Stimulated activated CD8-positive, alpha-beta memory T cell treated with anti-CD3 and anti-CD28 coated beads, Interleukin-7, amount 100 ng/mL, for 1 hour (primary cell): ENCODE measurements at places on chromosomes 3 and 15.

- no peak for DNase-seq
These were observed 10.1 kb downstream of the CEMIP start for GRCh38 chr15:80789296-80789695.

GRCh38 chr15:27490867-27491595 lies 520.0 kb downstream of the GABRG3 start:
- DNase-seq = no peak

- DNase-seq = no peak
These were observed 1.2 kb upstream of the LCTL start for GRCh38 chr15:66566963-66567531.

DNA sequence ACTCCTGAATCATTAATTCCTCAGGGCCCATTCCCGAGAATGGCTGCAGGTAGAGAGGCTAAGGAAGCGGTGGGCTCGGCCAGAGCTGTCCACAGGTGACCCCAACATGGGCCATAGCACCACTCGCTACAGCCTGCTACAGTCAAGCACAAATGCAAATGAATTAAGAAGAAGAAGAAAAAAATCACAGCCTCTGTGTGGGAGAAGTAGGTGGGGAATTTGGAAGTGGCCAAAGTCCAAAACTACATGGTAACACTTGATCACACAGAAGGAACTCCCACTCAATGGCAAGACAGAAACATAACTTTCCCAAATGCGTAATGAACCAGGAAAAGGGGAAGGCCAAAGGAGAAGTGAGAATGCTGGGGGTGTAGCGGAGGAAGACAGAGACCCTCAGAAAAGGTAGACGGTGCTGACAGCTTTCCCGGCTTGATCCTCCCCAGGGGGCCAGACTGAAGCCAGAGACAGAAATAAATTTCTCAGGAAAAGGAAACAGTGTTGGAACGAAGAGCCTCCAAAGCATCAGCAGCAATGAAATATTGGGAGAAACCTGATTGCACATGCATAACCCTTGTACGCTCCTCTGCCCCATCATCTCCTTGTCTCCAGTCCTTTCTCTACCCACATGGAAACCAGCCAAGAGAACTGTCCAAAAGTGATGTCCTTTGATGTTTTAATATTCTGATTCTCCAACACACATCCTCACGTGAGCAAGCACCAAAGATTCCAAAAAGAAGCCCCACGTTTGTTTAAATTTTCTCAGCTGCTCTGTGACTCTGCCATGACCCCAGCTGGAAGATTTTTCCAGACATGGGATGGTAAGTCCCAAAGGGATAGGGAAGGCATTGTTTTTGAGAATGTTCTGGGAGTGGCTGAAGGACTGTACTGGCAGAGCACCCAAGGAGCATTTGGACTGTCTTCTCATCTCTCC lies 107.6 kb downstream of the OXNAD1 start:
- DNase-seq = no peak

GRCh38 chr3:148962513-148962912 lies 28.8 kb upstream of the GYG1 start:
- no peak for DNase-seq

DNA sequence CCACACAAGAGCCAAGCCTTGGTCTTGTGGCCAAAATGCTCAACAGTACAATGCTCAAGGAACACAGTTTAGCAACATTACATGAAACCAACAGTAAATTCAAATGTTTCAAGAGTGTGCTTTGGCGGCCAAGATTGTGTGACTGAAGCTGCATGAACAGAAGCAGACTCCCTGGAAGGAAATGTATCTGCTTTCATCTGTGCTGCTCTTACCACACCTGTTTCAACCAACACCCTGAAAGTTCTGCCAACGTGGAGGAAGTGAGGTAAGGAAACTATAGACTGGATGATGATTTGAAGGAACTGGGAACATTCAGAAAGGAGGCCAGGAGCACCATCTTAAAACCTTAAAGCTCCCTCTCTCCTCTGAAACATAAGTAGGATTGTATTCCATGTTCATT lies 55.7 kb downstream of the MB21D2 start:
- DNase-seq = no peak

DNA sequence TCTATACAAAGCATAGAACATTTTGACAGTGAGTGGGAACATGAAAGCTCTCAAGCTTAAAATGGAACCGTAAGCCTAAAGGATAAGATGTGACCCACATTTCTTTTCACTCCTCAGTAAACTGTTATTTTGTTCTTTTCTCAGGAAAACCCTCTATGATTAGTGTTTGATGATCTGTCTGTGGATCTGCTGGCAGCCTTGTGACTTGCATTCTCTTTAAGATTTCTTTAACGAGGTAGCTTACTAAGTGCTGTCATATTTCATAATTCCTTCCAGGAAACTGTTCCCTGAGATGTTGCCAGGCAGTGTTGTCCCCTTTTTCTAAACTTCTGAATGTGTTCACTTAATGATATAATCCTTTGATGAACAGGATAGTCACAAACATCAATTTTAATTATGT lies 167.6 kb downstream of the PYDC2 start:
- no peak for DNase-seq

- DNase-seq = no peak
These were observed 115.7 kb upstream of the CHRM5 start for GRCh38 chr15:33852570-33852969.

GRCh38 chr15:41881920-41882688 lies 11.7 kb downstream of the SPTBN5 start:
- no peak for DNase-seq

DNA sequence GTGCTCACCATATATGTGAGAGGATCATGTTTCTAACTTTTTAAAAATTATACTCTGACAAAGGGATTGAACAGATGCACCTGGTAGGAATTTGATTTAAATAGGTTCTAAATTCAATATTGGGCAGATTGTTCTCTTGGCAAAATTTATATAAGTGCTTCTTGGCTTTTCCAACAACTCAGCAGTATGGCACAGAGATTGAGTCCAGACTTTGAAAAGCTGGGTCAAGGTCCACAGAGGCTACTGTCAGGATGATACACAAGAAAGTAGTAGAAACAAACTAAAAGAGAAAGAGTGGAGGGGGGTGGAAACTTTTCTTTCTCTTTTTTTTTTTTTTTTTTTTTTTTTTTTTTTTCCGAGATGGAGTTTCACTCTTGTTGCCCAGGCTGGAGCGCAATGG lies 203.2 kb upstream of the ADAMTS9 start:
- no peak for DNase-seq

DNA sequence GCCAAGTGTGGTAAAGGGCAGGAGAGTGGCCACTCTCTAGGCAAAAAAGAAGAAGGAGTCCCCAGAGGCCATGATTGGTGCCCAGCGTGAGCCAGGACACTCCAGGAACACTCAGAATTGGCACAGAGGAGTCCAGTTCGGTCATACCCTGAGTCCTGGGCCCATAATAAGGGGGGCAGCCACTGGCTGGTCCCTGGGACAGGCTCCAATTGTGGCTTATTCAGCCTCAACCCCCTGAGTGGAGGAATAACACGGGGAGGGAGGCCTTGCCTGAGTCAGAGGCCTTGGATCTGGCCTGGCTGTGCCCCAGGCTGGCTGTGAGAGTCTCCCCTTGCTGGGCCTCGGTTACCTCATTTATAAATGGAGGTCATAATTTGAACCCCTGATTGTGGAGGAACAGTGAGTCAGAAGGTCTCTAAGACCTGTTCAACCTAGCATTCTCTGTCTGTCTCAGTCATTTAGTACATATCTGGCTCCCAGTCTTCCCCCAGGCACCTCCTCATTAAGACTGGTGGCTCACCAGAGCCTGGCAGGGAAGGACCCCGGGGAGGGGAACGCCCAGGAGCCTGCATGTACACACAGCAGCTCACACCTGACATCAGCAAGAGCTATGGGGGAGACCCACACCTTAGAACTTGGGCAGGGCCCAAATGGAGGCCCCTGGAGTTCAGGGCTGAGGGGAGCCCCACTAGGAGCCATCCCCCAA lies 95.9 kb upstream of the ATP2B2 start:
- DNase-seq = no peak

- DNase-seq = no peak
These were observed 93.0 kb upstream of the WNT7A start for GRCh38 chr3:13972679-13973379.

- no peak for DNase-seq
These were observed 32.9 kb downstream of the PSTPIP1 start for GRCh38 chr15:77027697-77028450.

- no peak for DNase-seq
These were observed 185.2 kb downstream of the UACA start for GRCh38 chr15:70578196-70578595.

DNA sequence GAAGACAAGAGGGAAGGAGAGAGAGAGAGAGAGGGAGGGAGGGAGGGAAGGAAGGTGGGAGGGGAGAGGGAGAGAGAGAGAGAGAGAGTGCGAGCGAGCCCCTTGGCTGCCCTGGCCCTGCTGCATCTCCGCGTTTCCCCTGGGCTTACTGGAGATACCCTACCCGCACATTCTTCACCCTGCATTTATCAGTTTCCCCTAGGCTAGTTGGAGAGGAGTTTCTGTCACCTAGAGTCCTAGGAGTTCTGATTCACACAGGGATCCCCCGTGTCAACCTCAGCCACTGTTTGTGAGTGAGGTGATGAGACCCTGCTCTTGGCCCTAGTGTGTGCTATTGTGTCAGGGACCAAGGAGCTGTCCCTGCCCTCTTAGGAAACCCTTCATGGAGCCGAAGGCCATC lies 18.7 kb downstream of the BHLHE40 start:
- DNase-seq = no peak

DNA sequence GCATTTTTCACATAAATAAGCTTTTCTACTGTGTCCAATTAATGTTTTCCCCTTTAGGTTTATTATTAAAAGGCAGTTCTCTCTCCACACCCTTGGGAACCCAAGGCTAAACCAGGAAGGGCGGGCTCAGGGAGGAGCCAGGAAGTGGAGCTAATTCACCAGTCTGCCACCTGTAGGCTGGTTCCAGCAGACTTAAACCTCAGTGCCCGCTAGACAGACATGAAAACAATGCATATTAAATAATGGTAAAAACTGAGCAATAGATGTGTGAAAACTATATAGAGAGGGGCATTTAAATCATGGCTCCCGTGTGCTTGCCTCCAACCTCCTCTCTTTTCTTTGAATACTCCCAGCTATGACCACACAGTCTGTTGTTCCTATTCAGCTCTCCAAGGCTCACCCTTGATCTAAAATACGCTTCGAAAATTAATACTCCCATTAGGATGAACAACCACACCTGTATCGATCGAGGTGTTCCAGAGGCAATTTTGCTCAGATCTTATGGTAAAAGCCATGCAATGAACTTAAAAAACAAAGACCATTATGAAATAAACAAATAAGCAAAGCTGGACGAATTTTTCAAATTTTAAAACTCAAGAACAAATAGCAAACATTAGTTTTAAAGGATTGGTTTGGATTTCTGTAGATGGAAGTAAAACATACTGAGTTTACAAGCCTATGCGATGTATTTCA lies 253.3 kb downstream of the TJP1 start:
- DNase-seq = no peak

DNA sequence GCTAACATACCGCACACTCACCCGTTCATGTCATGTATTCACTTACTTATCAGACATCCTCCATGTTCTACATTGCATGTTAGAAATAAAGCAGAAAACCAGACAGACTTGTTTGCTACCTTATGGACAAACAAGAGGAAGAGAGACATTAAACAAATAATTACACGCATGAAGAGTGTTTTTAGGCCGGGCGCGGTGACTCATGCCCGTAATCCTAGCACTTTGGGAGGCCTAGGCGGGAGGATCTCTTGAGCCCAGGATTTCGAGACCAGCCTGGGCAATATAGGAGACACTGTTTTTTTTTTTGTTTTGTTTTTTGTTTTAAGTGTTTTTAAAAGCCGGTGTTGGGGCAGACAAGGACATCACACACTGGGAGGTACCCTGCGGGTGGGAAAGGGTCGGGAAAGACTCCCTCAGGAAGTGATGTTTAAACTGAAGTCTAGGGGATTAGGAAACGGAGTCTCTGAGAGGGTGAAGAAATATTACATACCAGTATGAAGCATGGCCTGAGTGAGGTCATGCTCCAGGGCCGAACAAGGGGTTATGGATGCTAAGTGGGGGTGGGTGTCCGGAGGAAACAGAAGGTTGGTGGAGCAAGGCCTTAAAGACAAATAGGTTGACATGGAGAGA lies 2.1 kb upstream of the USP3 start:
- no peak for DNase-seq

DNA sequence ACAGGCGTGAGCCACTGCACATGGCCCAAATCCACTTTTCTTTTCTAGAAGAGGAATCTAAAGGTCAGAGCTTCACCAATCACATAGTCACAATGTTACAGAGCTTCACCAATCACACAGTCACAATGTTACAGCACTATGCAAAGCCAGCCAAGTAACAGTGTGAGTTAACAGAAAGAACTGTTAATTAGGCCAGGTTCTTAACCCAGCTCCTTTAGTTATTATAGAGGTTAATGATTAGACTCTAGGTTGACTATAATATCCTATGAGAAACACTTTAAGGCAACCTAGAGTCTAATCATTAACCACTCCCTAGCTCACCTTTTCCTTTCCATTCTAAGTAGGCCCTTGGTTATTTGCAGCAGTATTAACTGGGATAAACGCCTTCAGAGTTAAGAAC lies 54.0 kb downstream of the TASOR start:
- no peak for DNase-seq

DNA sequence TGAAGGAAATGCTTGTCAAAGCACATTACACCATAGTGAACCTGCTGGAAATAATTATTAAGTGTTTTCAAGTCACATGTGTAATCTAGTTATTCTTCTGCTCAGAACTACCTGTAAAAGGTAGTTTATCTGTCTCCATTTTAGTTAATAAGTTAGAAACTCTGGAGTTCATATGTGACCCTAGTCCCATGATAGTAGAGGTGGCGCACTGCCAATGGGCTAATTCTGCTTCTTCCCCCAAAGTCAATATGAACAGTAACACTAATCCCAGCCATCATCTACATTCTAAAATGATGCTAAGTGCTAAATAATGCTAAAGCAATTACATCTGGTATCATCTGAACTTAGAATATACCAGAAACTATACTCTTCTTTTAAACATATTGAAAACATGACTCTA lies 361.0 kb upstream of the NECTIN3 start:
- DNase-seq = no peak

DNA sequence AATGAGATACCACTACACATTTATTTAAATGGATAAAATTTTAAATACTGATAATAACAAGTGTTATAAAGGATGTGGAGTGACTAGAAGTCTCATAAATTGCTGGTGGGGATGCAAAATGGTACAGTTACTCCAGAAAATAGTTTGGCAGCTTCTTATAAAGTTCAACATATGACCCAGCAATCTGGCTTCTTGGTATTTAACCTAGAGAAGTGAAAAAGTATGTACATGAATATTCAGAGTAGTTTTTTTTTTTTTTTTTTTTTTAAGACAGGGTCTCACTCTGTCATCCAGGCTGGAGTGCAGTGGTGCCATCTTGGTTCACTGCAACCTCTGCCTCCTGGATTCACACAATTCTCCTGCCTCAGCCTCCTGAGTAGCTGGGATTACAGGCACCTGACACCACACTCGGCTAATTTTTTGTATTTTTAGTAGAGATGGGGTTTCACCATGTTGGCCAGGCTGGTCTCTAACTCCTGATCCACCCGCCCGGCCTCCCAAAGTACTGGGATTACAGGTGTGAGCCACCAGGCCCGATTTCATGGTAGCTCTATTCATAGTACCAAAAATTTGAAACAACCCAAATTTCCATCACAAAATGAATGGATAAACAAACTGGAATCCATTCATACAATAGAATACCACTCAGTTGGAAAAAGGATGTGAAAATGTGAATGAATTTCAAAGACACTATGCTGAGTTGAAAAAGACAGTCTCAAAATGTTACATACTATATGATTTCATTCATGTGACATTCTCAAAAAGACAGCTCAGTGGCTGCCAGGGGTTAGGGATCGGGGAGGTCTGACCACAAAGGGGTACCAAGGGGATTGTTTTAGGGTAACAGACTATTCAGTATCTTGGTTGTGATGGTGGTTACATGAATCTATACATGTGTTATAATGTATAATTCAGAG lies 14.4 kb downstream of the RRP9 start:
- DNase-seq = no peak

- DNase-seq = no peak
These were observed 125.5 kb downstream of the DIPK2A start for GRCh38 chr3:144097163-144097562.
